Right atrium auricular region (tissue), 2 donors: ENCODE measurements at places on chromosomes 7 and 10.

- no peaks in the 10 kb centered on the region for H3K27me3 ChIP-seq
- H3K4me3 ChIP-seq = no peak overlapping the region
- no peak overlapping the region for H3K27ac ChIP-seq
- H3K4me1 ChIP-seq = no peaks in the 10 kb centered on the region
- H3K36me3 ChIP-seq = no peaks in the 10 kb centered on the region
Observed at GRCh38 chr10:21297603-21298383, 227.7 kb downstream of the SKIDA1 start.

GRCh38 chr10:87546971-87547413 is 42.3 kb downstream of the MINPP1 start:
- peaks cover 16% of the 10 kb centered on the region for H3K36me3 ChIP-seq
- no peak overlapping the region for H3K4me3 ChIP-seq
- peaks cover 23% of the 10 kb centered on the region for H3K4me1 ChIP-seq

- no peaks in the 10 kb centered on the region for H3K27me3 ChIP-seq
- H3K4me3 ChIP-seq = no peak overlapping the region
- no peak for DNase-seq
Observed at GRCh38 chr7:112084520-112084971, 121.7 kb downstream of the DOCK4 start.

DNA sequence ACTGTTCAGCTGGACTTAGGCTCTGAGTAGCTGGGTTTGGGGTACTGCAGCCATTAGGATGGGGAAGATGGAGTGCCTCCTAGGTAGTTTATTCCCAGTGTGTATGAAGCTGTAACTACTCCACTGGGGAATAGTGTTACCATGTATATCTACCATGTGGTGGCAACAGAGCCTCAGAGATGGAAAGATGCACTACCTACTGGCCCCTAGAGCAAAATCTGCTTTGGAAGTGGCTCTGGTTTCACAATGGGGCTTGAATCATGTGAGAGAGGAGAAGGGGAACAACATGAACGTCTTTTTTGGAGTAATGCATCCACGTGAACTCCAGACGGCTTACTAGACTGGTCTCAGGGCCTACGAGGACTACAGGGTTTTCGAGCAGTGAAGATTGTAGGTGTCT is 167.3 kb downstream of the CALCR start:
- H3K36me3 ChIP-seq = no peaks in the 10 kb centered on the region
- no peak overlapping the region for H3K4me3 ChIP-seq
- no peak for DNase-seq
- H3K4me1 ChIP-seq = no peaks in the 10 kb centered on the region

- H3K4me1 ChIP-seq = no peaks in the 10 kb centered on the region
- DNase-seq = no peak
- H3K4me3 ChIP-seq = no peak overlapping the region
- no peaks in the 10 kb centered on the region for H3K27me3 ChIP-seq
Observed at GRCh38 chr10:17735166-17735941, 16.6 kb upstream of the TMEM236 start.

GRCh38 chr10:62492012-62492869 is 118.1 kb downstream of the ZNF365 start:
- H3K27me3 ChIP-seq = no peaks in the 10 kb centered on the region
- H3K27ac ChIP-seq = peak overlapping the region; percentile 7
- no peak for DNase-seq
- no peaks in the 10 kb centered on the region for H3K36me3 ChIP-seq

DNA sequence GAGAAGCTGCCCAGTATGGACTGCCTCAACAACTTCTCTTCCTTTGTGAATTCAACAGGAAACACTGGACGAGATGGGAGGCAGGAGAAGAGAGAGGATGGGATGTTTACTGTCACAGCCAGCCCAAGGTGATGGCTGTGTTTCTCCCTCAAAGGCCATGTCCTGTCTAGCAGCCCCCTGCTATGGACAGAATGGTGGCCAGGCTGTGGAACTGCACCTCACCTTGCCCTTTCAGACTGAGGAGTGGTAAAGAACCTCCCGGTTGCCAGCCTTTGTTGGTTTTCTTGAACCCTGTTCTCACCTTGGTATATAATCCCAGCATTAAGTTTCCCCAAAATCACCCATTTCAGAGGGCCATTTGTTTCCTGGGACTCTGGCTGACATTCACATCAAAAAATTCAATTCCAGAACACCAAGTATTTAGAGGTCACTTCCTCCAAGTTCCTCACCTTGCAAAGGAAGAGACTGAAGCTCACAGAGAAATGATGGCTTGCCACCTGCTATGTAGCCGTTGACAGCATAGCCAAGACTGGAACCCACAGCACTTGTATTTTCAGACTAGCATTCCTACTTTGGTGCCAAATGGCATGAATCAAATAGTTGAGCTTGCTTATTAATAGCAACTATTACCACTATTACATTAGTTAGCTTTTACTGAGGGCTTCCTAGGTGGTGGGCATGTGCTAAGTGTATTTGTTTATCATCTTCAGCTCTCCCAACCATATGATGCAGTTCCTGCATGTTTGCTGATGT is 224.0 kb upstream of the GRB10 start:
- no peaks in the 10 kb centered on the region for H3K36me3 ChIP-seq
- H3K4me1 ChIP-seq = no peaks in the 10 kb centered on the region
- no peaks in the 10 kb centered on the region for H3K27me3 ChIP-seq
- H3K4me3 ChIP-seq = no peak overlapping the region
